Stimulated activated CD4-positive, alpha-beta T cell treated with anti-CD3 and anti-CD28 coated beads, Interleukin-15, amount 100 ng/mL, for 48 hours (primary cell): ENCODE measurements at places on chromosomes 4 and X.
A peak's percentile ranks its signal among the peaks of the same experiment; 100 is the strongest.

- no peak for DNase-seq
Observed at GRCh38 chrX:153801669-153802068, 7.2 kb downstream of the SSR4 start.

GRCh38 chrX:111352424-111352823 is 59.6 kb downstream of the DCX start:
- DNase-seq, result no peak

DNA sequence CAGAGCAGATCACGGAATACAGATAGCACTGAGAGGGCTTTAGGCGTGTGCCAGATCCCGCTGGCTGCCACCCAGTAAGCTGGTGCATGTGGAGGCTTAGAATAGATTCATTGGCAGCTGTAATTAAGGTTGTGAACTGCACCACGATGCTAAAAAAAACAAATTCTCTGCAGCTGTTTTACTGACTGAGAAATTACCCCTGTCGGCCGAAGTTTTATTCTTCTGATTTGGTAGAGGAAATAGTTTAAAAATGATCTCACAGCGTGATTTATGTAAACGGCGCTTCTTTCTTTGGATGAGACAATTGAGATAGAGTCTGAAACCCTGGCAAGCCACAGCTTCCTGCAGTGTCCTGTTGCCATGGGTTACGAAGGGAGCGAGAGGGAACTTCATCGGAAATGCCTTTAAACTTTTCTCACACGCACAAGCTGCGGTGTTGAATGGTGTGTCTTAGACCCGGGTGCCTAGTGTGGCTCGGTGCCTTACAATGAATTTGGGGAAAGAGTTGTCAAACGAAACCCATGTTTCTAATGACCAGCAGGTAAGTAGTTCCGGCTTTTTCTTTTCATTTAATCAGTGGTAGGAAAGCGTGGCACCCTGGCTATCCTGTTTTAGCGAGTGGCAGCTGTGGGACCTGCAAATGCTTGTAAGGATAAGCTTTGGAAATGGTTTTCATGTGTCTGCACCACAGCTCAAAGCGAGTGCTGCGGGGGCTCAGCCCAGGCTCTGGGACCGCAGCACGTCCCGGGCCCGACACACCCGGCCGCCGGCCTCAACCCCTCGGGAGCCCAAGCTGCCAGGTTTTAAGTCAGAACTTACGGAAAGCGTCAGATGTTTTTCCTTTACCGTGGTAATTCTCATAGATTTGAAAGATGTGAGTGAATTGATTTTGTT is 71.7 kb upstream of the HGFAC start:
- DNase-seq, result no peak

DNA sequence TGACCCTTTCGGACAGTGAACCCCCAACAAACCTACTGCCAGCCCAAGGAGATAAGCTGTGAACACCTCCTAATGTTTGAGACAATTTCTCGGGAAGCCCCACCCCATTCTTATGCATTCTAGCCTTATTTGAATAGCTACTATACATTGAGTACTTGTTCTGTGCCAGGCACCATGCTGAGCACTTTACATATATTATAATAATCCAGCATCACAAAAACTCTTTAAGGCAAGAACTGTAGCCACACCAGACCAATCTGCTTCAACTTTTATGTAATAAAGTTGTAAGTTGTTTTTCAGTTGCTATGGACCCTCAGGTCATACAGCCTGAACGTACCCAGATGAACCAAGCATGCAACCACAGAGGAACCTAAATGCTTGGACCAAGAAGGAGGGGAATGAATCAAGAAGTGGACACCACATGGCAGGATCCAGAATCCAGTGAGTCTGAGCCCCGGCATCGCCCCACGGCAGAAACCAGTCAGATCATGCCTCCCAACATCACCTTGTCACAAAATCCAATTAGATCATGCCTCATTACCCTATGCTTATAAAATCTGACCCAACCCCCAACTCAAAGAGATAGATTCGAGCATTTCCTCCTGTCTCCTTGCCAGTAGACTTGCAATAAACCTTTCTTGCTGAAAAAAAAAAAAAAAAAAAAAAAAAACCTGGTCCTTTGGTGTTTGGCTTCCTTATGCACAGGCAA is 225.0 kb downstream of the QDPR start:
- no peak for DNase-seq

- no peak for DNase-seq
Observed at GRCh38 chr4:70954032-70954431, 39.4 kb upstream of the DCK start.

DNA sequence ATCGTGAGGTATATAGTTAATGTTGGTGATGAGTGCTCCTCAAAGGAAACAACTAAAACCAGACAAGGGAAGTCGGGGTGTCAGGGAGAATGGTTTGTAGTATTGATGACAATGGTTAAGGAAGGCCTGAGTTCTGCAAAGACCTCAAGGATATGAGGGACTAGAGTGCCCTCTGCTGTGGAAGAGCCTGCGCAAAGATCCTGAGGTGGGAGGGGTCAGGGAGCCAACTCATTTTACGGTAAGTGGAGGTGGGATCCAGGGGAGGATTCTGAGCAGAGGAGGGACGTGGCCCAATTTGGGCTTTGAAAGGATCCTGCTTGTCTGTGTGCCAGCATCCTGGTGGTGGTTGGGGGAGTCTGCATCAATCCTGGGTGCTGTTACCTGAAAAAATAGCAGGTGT is 11.3 kb downstream of the UBA1 start:
- no peak for DNase-seq

DNA sequence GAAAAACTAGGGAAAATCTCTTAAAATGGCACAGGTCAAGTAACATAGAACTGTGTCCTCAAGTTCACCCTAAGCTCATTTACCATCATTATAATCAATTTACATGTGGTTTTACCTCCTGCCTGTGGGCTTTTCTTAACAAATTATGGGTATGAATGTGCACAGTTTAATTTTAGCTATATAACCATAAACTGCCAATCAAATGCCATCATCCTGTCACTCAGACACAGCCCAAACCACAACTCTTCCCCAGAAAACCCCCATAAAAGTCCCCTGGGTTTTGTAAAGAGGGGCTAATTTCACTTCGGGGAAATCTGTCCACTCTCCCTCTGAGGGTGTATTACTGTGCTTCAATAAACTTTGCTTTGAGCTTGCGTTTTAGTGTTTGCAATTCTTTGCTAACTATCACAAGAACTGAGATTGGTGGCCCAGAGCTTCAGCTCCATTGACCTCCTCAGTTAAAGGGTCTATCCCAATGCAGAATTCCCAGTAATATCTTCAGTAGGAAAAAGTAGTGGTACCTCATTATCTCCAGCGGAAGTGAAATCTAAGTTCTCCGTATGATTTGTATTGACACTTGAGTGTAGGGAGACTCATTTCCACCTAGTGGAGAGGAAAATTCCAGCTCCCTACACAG is 394.6 kb downstream of the SPOCK3 start:
- no peak for DNase-seq

DNA sequence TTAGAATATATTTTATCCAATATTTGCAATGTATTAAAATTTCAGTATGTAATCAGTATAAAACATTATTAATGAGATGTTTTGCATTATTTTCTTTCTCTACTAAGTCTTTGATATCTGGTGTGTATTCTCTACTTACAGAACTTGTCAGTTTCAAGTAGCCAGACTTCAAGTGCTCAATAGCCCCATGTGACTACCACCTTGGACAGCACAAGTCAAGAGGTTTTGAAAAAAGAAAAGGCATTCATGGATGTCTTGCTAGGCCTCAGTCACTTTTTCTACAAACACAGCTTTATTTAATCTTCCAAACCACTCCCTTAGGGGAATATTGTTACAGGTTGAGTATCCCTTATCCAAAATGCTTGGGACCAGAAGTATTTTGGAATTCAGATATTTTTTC is 189.4 kb downstream of the QDPR start:
- DNase-seq, result no peak

- DNase-seq, result no peak
Observed at GRCh38 chr4:83440148-83440814, 15.3 kb downstream of the HELQ start.

- no peak for DNase-seq
Observed at GRCh38 chrX:6660567-6661264, 125.8 kb upstream of the VCX3A start.

GRCh38 chrX:115372152-115372551 is 82.6 kb downstream of the LUZP4 start:
- no peak for DNase-seq

DNA sequence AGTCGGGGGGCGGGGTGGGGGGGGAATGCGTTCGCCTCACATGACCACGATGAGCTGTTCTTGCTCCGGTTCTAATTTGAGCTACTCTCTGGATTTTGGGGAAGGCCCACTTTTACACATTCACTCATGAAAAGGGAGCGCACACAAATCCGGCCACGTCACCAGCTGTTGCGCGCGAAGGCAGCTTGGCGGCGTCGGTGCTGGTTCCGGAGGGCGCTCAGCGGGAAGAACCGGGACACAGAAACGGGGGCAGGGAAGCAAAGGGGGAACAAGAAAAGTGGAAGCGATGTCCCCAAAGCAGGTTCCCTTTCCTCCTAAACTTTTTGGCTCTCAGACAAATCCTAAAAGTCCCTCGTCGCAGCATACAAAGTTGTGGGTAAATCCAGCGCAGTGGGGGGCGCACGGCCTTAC is 605 bp downstream of the ANXA5 start:
- DNase-seq, result peak; percentile 25

DNA sequence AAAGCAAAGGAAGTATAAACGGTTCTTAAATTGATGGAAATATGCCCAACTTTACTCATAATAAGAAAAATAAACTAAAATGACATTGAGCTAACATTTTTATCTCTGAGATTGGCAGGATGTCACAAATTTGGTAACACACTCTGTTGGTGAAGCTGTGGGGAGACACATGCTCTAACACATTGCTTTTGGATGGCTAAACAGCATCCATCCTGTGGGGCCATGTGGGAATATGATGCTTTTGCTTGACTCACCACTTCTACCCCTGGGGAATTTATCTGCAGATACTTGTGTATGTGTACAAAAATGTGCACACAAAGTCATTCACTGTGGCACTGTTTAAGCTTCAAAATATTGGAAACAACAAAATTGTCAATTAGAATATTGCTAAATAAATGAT is 100.2 kb downstream of the ANAPC4 start:
- no peak for DNase-seq

DNA sequence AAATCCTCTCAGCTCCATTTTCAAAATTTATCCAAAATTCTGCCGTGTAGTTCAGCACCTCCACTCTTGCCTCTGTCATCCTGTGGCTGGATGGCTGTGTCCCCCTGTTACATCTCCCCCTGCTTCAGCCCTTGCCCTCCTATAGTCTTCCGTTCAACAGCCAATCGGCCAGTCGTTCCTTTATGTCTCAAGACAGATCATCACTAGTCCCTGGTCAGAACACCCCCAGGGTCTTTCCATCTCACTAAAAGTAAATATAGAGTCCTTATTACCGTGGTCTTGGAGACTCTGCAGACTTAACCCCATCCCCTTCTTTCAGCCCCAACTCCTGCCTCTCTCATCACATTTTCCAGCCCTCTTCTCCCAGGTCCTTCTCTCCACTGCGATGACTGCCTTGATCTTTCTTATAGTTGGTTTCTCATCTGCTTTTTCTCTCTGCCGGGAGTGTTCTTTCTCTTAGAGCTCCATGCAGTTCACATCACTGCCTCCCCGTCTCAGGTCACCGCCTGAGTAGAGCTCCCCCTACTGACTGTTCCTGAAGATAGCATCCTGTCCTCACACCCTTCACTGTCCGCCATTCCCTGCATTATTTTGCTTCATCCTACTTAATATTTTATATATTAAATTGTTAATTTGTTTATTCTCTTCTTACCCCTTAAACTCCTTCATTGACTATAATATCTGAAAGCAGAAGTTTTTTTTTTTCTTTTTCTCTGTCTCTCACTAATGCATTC is 736.9 kb upstream of the MAGEB2 start:
- DNase-seq, result no peak

- no peak for DNase-seq
Observed at GRCh38 chrX:72113461-72113860, 18.3 kb downstream of the RTL5 start.

DNA sequence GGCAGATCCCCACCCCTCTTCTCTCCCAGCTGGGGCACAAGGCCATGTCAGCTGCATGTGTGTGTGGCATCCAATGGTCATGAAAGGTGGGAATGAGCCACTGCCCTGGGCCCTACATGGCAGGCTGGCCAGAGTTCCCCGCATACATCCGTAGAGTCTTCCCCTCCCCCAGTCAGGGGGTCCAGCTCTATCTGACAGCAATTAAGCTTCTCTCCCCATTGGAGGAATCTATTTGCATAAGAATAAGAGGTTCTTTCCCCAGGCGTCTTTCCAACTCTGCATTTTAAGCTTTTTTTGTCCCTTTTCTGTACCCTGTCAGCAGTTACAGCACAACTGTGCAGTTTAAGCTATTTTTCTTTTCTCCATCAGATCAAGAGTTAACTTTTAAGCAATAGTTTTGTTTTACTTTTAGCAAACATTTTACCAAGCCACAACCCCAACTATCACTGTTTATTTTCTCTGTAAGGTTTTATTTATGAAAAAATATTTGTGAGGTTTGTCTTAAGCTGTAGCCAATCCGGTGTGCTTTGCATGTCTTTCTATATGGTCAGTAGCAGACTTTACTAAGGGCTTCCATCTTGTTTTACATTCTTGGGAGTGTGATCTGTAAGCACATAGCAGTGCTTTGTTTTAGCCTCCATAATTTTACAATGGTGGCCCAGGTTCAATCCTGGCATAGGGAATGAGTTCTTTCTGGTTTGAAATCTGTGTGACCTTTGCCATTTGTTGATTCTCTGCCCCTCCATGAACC is 28.7 kb downstream of the NLRP2B start:
- DNase-seq, result no peak

DNA sequence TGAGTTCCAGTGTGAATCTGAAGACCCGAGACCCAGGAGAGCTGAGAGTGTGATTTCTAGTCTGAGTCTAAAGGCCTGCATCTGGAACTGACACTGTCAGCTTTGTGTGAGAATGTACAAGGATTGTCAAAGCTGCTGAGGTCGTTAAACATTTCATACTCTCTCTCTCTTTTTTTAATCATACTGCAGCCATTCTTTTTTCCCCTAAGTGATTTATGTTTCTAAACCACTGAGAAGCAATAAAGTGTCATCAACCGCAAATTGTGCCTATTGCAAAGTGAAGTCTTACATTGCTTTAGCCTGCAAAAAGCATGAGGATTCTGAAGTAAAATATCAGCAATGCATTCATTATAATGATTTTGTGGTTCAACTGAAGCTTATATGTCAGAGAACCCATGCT is 106.0 kb downstream of the ASMT start:
- DNase-seq, result no peak

GRCh38 chr4:6929812-6930464 is 20.3 kb downstream of the TBC1D14 start:
- no peak for DNase-seq

DNA sequence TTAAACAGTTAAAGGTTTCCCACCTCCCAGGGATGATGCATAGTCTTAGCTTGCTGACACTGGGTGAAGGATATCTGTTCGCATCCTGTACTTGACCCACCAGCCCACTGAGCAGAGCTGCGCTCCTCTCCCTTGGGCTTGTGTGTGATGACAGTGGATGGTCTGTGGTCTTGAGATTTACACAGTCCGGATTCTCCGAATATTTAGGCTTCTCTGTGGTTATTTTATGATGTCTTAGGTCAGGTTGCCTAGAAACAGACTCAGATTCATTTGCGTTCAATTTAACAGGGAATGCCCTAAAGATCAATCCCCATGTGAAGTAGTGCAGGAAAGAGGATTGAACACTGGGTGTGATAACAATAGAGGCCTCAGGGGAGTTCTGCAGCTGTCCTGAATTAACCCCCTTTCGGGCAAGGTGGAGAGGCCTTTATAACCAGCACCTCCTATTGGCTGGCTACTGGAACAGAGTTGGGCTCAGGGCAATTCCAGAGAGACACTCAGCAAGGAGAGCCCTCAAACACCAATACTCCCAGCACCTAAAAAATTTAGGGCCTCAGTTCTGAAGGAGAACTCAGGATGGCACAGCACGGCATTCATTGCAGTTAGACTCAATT is 653.2 kb upstream of the GALNT7 start:
- no peak for DNase-seq

GRCh38 chrX:42096265-42096920 is 173.0 kb upstream of the CASK start:
- no peak for DNase-seq
